ENCODE measurements at places on chromosomes 6 and 20.
A peak's percentile ranks its signal among the peaks of the same experiment; 100 is the strongest.

DNA sequence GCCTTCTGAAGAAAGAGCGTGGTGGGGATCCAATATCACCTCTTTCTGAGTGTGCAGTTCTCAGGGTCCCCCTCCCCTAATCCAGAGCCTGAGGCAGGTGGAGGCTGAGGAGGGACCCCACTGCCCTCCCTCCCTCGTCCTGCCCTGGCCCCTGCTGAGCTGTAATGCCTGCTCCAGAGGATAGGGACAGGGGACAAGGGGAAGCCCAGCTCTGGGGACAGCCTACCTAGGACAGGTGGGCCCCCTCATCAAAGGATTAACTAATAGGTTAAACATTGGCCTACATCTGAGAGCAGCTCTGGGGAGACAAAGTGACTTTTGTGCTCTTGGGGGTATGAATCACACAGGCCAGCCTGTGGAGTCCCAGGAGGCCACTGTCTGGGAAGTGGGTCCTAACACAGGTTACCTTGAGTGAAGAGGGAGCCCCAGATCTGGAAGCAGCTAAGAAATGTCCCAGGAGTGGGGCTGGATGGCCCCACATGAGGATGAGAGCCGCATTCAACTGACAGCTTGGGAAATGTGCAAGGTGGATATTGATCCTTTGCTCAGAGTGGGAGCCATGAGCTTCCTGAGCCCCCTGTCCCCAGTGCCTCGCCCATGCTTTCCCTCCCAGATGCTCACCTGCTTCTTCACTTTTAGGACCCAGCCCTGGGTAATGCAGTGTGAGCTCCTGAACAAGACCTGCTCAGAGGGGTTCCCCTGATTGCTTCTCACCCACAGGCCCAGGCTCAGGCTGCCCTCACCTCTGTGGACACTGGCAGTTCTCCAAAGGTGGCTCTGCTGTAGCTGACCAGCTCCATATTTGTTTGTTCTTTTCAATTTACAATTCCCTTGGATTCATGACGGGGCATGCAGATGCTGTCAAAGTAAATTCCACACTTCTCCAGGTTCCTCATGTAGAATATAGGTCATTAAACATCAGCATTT lies 17.8 kb upstream of the CST9L start:
- DNase-seq: no peak

DNA sequence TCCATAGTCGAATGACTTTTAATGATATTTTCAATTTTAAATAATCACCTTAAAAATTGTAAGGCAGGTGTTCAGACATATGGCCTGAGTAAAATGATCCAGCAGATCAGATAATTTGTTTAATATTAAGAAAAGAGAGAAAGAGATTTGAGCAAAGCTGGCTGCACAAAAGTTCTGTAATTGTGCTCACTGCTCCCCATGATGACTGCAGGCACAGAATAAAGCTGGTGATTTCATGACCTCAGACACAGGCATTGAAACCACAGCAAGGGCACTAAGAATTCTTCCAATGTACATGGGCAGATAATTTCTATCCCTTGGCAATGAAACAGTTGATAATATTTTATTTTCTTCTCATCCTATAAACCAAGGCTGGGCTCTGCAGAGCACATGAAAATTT lies 553.1 kb downstream of the NKAIN2 start:
- no peak for DNase-seq

DNA sequence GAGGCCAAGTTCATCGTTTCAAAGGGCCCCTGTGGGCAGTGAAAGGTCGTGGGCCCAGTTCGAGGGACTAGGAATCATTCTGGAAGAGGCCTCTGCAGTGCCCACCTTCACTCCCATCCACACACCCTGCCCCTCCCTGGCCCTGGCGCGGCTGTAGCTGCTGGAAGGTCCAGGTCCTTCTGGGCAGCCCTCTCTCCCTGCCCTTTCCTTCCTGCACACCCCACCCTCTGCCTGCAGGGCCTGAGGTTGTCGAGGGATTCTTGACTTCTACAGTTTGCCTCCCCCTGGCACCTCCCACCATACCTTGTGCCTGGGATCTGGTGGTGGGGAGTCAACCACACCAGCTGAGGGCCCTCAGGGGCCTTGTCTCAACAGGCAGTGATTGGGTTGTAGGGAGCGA lies 4.5 kb upstream of the MYT1 start:
- DNase-seq: no peak

DNA sequence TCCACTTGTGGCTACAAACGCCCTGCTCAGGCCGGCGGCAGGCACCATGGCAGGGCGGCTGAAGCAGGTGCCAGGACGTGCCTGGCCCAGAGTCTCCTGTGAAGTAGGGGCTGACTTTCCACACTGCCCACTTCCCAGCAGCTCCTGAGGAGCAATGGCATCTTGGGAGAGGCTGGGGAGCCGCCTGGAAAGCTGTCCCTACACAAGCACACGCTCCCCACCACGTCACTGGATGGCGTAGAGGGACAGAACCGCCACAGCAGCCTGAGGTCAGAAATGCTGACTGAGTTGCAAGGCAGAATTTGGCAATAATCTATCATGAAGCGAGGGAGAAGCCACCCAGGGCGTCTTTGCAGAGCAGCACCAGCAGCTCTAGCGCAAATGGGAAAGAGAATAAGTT lies 86.3 kb downstream of the NINL start:
- DNase-seq: no peak

GRCh38 chr6:81979329-81979728 lies 226.8 kb upstream of the TENT5A start:
- no peak for DNase-seq

- DNase-seq: no peak
These were observed 12.2 kb downstream of the LYRM4 start for GRCh38 chr6:5248302-5249098.

GRCh38 chr20:57594092-57594951 lies 25.9 kb downstream of the ZBP1 start:
- DNase-seq: peak; percentile 65

GRCh38 chr6:14274546-14275492 lies 157.2 kb downstream of the CD83 start:
- DNase-seq: no peak
